Stimulated activated CD8-positive, alpha-beta memory T cell treated with anti-CD3 and anti-CD28 coated beads, Interleukin-12 subunit alpha, Interleukin-12 subunit beta, amount 100 ng/mL, for 4 hours (primary cell): ENCODE measurements at places on chromosomes 13 and 19.

GRCh38 chr13:98972059-98972458 is 5.8 kb downstream of the DOCK9 start:
- DNase-seq, result no peak

DNA sequence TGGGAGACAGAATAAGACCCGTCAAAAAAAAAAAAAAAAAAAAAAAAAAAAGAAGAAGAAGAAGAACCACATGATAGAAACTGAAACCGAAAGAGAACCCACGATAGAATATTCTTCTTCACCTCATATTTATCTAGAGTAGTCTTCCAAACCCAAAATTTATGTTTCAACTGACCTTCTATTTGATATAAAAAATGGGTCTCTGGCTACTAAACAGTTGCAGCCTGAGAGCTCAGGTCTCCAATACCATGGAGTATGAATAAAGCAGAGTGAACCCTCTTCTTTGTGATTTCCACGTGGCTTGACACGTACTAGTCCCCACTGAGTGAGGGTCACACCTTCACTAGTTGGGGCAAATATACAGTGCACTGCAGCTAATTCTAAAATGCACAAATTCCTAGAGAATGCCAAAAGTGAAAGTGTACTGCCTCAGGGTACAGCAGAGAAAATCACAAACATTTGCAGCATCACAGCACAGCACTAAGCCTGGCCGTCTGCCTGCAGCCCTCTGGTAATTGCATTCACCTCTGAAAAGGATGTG is 30.8 kb upstream of the RFC3 start:
- no peak for DNase-seq

GRCh38 chr19:29665826-29666577 is 741 bp downstream of the PLEKHF1 start:
- no peak for DNase-seq

GRCh38 chr19:30393046-30393445 is 20.9 kb downstream of the ZNF536 start:
- DNase-seq, result no peak

- DNase-seq, result no peak
These were observed 9.9 kb downstream of the RFX2 start for GRCh38 chr19:6100284-6100915.
